ENCODE measurements at places on chromosomes 11 and 22.

DNA sequence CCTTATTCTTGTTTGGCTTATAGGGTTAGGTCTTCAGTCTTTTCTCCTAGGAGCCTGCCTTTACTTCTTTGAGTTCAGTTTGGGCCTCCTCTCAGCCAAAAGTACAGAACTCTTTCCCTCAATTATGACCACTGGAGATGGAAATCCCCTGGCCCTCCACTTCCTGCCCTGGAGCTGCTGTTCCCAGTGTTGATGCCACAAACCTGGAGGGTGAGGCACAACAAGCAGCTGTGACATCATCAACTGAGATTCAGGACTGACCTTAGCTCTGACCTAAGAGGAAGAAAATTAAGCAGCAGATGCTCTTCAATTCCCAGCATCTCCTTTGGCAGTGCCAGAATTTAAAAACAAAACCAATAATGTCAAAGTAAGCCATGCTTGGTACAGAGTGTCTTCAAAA lies 3.0 kb downstream of the ABTB2 start:
- DNase-seq: no peak

GRCh38 chr22:22893077-22893805 lies 5.6 kb downstream of the IGLL5 start:
- no peak for DNase-seq

DNA sequence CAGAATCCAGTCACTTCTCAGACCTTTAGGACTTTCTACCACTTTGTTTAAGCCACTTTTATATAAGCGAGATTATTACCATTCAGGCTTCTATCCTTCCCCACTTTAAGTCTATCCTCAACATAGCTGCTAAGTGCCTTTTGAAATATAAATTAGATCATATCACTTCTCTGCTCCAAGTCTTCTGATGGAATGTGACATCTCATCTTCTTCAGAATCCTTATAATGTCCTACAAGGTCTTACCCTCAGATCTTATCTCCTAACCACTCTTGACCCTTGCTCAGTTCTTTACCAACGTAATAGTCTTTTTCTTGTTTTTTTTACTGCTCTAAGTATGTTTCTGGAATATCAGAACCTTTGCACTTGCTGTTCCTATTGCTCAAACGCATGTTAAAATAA lies 188.7 kb downstream of the DYNC2H1 start:
- no peak for DNase-seq

GRCh38 chr11:72758304-72758689 lies 6.1 kb upstream of the ARAP1 start:
- no peak for DNase-seq

GRCh38 chr11:103547024-103547423 lies 437.8 kb downstream of the DYNC2H1 start:
- no peak for DNase-seq

GRCh38 chr22:34604312-34604711 lies 461.6 kb upstream of the ISX start:
- no peak for DNase-seq

- DNase-seq: peak; percentile 84
These were observed 5.7 kb upstream of the SULT4A1 start for GRCh38 chr22:43867839-43868635.

- DNase-seq: no peak
These were observed 764.8 kb upstream of the FAT3 start for GRCh38 chr11:91459840-91460239.

DNA sequence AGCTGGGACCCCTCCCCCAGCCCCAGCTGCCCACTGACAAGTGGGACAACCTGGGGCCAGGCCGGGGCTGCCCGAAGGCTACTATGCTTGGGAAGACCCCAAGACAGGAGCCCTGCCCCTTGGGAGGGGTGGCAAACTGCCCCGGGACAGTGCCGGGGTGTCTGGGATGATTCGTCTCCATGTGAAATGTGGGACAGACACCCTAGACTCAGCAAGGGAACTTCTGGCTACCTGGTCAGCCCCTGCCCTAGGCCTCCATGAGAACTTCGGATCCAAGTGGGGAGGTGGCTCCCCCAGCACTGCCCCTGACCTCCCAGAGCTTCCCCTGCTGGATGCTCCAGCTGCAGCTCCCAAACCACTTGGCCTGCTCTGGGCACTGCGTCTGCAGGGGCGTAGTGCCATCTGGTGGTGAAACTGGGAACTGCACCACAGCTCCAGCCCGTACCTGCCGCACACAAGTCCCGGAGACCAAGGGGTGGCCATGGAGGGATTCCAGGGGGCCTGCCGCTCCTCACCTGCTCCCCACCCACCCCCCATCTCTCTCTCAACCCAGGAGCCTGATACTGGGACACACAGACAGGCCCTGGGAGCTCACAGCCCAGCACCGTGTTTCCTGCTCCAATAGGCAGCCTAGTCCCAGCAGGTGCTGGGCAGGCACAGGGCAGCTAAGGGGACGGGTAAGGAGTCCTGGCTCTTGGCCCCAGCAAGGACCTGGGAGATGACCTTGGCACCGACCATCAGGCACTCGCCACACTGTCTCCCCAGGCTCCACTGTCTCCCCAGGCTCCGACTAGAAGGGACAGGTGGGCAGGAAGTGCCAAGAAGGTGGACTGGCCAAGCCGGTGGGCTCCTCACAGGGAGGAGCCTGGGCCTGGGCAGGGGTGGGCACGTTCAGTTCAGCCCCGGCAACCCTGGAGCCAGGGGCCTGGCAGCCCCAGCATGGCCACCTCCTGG lies 194.1 kb downstream of the IGLL1 start:
- DNase-seq: peak; percentile 92
